ENCODE measurements at places on chromosomes 12 and 14.

DNA sequence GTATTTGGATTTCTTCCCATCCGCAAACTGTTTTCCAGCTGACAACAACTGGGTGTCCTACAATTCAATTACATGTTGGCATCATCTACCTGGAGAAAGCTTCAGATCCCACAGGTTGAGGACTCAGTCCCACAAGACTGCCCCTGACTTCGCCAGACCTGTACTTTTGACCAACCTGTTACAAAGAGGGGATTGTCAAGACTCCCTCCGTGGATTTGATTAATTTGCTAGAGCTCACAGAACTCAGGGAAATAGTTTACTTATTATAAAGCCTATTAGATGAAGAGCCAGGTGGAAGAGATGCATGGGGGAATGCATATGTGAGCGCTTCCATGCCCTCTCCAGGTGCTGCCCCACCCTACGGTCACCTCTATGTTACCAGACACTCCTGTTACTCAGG lies 14.6 kb downstream of the RESF1 start:
- DNase-seq, result no peak

GRCh38 chr14:52455291-52456088 lies 96.8 kb downstream of the TXNDC16 start:
- DNase-seq, result no peak

GRCh38 chr12:92560713-92561542 lies 141.9 kb upstream of the PLEKHG7 start:
- no peak for DNase-seq

DNA sequence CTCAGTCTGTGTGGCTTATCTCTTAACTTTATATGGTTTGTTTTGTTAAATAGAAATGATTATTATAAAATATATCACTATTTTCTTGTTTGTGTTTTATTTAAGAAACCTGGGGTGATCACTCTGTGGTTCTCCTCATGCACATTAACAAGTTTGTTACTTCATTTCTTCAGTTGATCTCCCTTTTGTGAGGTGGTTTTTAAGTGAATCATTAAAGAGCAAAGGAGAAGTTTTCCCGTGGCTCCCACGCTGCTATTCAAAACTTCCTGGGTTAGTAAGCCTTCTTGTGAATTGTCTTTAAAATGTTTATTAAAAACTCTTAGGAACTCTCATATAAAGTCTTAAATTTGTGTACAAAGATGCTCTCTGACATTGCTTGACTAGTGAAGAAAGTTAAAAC lies 11.8 kb downstream of the ADIPOR2 start:
- no peak for DNase-seq

DNA sequence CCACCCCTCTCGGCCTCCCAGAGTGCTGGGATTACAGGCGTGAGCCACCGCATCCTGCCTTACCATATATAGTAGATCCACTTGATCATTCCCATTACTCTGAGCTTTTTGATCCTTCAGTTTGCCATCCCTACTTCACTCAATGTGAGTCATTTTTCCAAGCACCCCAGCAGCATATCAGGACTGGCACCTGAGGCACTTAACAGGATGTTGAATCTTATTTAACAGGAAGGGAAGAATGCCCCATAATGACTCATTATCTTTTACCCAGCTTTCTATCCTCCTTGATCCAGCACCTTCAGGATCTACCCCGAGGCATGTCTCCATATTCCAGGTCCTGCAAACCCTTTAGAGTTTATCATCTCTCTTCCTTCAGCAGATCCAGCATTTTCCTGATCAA lies 84.9 kb upstream of the CMKLR1 start:
- DNase-seq, result no peak

- no peak for DNase-seq
Measured at GRCh38 chr14:37678916-37679315, 83.5 kb downstream of the TTC6 start.

DNA sequence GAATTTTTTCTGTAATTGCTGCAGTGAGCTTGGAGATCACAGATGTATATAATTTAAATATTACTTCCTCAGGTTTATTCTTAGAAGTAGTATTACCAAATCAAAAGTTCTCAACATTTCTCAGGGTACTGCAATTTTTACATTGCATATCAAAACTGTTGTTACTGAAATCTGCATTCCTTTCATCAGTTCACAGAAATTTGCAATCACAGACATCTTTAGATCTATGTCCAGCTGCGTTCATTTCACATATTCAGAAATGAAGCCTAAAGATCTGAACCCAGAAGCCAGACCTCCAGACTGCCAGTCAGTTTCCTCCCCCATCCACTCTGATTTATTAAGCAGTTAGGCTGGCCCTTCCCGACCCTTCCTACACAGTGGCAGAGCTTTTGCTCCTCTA lies 18.2 kb upstream of the IFT81 start:
- no peak for DNase-seq

DNA sequence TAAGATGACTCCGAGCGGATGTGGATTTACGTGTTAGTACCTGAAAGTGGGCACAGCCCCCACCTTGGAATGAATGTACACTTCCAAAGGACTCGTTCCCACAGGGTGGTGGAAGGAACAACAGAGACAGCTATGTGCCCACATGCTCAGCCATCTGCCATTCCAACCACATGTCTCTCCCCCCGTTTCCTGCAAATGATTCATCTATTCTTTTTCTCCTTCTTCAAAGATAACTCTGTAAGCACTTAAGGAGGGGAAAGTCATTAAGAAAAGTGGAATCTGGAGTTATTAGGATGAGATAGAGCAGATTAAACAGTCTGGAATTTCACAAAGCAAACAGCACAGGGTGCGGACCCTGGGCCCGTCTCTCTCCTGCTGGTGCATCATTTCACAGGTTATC lies 18.5 kb upstream of the DUSP6 start:
- DNase-seq, result no peak

DNA sequence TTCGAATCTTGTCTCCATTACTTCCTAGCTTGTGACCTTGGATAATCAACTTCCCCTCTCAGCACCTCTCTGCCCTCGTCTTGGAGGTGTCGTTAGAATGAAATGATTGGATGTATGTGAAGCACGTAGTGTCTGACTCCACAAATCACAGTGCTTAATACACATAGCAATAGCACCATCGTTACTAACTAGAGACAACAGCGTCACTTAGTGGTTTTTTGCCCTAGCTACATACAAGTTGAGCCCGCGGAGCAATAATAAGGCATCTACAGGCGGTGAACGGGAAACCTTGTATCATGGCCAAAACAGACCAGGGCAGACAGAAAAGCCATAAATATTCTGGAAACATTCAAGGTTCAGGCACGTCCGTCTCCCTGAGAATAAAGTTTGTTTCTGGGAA lies 154.9 kb downstream of the ASCL4 start:
- no peak for DNase-seq

DNA sequence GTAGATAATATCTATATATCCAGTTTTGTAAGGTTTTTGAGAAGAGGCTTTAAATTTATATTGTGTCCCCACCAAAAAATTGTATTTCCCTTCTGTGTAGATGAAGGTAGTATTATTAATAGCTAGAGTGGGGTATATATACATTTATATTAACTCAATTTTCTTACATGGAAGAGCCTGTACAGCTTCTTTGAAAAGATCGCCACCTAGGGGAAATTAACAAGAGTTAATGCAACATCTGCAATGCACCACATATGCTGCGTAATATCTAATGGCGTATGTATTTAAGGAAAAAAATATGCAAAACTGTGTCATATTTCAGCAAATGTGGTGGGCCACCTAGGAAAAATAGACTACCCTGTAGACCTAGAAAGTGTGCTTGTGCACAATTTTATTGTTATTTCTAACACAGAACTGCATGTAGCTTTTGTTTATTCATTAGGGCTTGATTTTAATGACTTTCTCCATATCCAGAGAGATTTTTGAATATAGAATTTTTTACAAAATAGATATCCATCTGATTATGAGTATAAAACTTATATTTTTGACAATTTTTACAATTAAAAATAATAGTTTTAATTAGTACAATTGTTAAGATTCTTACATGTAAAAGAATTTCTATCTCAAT lies 14.0 kb downstream of the CCER1 start:
- no peak for DNase-seq

All from stimulated activated CD4-positive, alpha-beta T cell treated with anti-CD3 and anti-CD28 coated beads, Interleukin-1b, Interleukin-23, amount 100 ng/mL, for 4 hours (primary cell).